ENCODE measurements at places on chromosomes 13 and 19.

DNA sequence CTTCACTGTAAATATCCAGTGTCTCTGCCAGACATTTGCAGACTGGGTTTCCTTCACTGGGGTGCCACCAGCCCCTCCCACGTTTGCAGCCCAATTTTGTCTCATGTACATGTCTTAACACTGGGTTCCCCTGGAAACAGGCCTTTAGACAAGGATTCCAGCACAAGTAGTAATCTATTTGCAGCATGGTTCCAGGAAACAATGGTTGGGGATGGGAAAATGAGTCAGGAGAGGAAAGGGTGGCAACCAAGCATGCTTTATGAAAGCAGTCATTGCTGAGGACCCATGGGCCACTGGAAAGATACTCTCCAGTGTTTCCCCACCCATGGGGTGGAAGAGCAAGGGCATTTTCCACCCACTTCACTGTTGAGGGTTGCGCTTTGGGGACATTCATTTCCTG, 53.6 kb upstream of the FARP1 start:
- DNase-seq, result no peak

DNA sequence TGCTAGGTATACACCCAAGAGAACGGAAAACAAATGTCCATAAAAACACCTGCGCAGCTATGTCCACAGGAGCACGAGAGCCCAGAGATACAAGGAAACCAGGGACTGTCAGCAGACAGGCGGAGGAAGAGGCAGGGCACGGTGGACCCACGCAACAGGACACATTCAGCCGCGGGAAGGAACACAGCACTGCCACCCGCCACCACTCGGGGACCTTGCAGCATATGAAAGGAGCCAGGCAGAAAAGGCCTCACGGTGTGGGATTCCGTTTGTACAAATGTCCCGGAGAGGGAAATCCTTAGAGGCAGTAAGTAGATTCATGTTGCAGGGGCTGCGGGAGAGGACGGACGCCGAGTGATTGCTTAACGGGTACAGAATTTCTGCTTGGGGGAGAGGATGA, 7.8 kb downstream of the HSPBP1 start:
- no peak for DNase-seq

DNA sequence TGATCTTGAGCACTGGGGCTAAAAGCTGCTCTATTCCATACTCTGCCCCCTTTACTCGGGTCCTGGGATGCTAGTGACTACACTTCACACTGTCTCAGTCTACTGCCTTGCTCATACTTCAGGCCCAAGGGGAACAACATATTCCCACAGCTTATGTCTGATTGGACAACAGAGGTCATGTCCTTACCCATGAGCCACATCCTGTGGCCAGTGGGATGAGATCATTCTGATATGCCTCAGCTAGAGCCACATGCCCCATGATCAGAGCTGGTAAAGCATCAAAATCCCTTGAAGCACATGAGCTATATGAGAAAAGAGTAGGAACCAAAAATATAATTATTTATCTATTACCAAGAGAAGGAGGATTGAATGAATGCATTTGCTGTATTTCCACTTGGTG, 290.1 kb upstream of the TSHZ3 start:
- no peak for DNase-seq

GRCh38 chr13:65468628-65469027, 1761.5 kb downstream of the PCDH9 start:
- no peak for DNase-seq

GRCh38 chr19:43718627-43719377, 2.9 kb downstream of the IRGC start:
- DNase-seq, result no peak

GRCh38 chr13:29509999-29510589, 85.4 kb downstream of the SLC7A1 start:
- DNase-seq, result no peak

- no peak for DNase-seq
Measured at GRCh38 chr13:100962585-100962984, 288.0 kb upstream of the TMTC4 start.

DNA sequence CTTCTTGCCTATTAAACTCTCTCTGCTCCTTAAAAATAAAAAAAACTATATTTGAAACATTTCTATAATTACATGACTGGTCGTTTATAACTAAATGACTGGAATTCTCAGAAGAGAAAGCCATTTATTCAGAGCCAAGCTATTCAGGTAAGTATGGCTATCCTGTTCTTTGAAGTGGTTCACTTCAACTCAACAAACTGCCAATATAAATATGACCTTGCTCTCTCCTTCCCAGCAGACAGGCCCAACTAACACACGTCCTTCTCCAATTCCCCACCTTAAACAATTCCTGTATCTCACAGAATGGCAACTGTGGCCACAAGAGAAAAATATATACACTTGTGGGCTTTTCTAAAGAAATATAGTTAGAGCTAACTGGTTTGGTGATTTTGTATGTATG, 153.9 kb downstream of the MIPEP start:
- no peak for DNase-seq

DNA sequence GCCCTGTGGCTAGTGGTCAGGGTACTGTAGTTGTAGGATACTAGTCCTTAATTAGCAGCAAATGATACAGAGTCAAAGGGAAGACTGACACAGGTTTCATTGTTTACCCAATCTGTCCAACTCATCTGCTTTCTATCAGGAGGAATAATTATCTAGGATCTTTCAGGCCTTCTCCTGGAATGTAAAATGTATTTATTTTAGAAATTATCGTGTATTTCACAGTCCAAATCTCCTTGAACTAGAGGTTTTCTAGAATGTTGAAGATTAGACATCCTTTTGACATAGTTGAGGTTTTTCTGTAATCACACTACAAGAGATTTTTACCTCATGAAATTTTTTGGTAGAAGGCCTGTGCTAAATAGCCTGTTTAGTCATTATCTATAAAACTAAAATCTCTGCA, 1694.8 kb upstream of the PCDH20 start:
- no peak for DNase-seq

DNA sequence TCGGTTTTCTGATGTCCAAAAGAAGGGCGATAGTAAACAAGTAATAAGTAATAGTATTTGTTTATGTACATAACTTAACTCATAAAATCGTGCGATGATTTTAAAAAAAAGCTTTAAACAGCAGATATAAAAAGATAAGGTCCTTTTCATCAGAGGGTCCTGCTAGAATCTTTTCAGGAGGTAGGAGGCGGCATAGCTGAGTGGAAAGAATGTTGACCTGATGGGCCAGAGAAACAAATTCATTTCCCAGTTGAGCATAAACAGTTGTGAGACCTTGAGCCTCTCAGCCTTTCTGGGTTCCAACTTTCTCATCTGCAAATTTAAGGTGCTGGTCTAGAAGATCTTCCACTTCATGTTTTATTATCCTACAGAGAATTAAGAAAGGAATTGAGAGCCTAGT, 173.5 kb downstream of the LACC1 start:
- no peak for DNase-seq

- DNase-seq, result no peak
Measured at GRCh38 chr19:57664269-57665127, 4.2 kb upstream of the ZSCAN4 start.

- DNase-seq, result no peak
Measured at GRCh38 chr19:35524181-35524837, 3.8 kb downstream of the SBSN start.

DNA sequence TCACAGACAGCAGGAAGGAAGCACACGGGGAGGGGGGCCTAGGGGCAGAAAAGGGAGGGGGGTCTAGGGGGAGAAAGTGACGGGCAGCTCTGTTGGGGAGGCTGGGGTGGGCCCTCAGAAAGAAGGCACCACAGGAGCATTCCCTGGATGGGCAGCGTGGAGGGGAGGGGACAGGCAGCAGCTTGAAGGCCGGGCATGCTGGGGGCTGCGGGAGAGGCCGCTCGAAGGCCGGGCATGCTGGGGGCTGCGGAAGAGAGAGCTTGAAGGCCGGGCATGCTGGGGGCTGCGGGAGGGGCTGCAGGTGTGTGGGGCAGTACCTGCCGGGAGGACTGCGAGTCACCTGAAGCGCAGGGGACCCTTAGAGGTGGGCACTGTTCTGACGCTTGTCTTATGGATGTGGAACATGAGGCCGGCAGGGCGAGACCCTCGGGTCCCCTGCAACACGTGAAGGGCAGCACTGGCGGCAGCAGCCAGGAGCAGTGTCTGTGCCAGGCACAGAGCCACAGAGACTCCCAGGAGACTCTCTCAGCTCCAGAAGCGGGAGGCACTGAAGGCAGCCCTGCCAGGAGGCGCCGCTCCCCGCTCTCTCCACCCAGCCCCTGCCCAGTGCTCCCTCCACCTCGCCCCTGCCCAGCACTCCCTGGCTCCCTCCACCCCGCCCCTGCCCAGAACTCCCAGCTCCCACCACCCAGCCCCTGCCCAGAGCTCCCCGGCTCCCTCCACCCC, 13.3 kb downstream of the ZNF787 start:
- no peak for DNase-seq

GRCh38 chr19:13120031-13120430, 2.0 kb downstream of the NACC1 start:
- DNase-seq, result no peak

DNA sequence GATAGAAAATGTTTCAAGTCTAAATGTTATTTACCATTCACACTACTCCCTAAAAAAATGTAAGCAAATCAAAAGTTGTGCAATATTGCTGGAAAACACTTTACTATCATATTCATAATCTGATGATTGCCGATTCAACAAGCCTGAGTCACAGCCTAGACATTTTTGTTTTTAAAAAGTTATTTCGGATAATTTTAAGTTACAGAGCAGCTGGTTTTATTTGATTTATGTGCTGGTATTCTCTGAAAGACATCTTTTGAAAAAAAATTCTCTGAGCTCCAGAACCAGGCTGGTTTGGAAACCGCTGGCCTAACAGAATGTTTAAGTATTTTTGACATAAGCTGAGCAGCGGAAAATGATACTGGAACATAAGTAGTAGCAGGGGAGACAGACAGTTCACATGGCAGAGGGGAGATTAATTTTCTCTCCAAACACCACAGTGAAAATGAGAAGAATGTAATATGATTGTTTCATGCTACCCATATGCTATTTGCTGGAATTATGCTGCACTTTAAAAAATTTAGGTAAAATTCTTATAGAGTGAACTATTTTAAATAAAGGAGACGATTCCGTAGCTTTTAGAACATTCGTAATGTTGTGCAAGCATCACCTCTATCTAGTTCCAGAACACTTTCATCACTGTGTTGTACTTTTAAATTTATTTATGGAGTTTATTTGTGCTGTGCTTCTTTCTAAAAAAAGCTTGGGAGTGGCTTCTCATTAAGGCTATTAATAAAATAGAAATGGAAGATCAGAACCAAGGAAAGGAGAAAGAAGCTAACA, 36.1 kb downstream of the TBC1D4 start:
- DNase-seq, result no peak

DNA sequence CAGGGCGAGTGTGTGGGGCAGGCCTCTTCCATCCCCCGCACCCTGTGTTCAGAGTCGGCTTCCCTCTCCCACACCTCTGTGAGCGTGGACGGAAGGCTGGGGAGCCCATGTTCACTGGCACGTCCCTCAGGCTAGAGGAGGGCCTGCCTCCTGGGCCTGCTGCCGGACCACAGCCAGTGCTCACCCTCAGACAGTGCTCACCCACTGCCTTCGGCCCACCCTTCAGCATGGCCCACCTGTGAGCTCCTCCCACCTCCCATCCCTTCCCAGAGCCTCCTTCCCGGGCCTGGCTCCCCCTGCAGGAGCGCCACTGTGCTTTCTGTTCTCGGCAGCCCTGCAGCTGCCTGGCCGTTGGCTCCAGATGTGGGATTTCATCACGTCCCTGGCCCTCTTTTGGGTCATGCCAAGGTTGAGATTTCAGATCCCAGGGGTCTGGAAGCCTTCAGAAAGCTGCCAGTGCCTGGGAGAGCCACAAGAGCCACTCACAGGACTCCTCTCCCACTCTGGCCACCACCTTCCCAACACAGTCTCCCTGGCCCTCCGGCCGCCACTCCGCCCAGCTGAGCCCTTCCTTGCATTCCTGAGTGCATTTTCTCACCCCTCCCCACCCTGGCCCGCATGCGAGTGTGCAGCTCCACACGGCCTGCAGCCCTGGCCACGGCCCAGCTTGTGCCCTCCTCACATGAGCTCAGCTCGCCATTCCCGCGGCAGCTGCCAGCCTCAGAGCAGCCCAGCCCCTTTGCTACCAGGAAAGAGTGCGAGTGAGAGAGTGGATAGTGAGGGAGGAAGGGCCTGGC, 25.3 kb downstream of the CAPN12 start:
- DNase-seq, result no peak

DNA sequence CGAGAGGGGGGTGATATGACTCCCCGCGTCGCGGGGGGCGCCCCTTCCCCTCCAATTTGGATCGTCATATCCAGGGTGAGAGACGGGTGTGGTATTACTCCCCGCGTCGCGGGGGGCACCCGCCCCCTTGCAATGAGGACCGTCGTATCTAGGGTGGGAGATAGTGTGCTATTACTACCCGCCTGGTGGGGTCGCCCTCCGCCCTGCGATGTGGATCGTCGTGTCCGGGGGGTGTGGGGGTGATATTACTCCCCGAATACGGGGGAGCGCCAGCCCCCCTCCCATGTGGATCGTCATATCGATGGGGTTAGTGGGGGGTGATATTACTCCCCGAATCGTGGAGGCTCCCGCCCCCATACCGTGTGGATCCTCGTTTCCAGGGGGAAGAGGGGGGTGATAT, 29.2 kb upstream of the RGCC start:
- no peak for DNase-seq

DNA sequence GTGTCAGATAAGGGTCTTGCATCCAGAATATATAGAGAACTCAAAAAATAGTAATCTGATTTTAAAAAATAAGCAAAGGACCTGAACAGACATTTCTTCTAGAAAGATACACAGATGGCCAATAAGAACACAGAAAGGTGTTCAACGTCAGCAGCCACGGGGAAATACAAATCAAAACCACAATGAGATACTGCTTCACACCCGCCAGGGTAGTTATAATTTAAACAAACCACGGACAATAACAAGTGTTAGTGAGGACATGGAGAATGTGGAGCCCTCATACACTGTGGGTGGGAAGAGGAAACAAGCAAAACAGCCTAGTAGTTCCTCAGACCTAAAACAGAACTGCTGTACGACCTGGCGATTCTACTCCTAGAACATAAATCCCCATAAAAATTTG, 26.7 kb upstream of the NAPA start:
- DNase-seq, result no peak

DNA sequence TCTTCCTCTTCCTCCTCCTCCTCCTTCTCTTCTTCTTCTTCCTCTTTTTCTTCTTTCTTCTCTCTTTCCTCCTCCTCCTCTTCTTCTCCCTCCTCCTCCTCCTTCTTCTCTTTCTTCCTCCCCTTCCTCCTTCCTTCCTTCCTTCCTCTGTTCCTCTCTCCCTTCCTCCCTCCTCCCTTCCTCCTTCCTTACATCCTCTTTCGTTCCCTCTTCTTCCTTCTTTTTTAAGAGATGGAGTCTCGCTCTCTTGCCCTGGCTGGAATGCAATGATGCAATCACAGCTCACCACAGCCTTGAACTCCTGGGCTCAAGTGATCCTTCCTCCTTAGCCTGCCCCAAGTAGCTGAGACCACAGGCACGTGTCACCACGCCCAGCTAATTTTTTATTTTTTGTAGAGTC, 13.2 kb downstream of the EHD2 start:
- DNase-seq, result no peak
